ENCODE measurements at places on chromosomes 6 and 20.

- DNase-seq = no peak
Observed at GRCh38 chr20:4750381-4750780, 28.7 kb downstream of the PRND start.

DNA sequence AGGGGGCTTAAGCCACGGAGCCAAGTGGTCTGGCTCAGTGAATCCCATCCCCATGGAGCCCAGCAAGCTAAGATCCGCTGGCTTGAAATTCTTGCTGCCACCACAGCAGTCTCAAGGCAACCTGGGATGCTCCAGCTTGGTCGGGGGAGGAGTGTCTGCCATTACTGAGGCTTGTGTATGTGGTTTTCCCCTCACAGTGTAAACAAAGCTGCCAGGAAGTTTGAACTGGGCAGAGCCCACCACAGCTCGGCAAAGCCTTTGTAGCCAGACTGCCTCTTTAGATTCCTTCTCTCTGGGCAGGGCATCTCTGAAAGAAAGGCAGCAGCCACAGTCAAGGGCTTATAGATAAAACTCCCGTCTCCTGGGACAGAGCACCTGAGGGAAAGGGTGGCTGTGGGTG is 25.5 kb upstream of the IL20RA start:
- no peak for DNase-seq

DNA sequence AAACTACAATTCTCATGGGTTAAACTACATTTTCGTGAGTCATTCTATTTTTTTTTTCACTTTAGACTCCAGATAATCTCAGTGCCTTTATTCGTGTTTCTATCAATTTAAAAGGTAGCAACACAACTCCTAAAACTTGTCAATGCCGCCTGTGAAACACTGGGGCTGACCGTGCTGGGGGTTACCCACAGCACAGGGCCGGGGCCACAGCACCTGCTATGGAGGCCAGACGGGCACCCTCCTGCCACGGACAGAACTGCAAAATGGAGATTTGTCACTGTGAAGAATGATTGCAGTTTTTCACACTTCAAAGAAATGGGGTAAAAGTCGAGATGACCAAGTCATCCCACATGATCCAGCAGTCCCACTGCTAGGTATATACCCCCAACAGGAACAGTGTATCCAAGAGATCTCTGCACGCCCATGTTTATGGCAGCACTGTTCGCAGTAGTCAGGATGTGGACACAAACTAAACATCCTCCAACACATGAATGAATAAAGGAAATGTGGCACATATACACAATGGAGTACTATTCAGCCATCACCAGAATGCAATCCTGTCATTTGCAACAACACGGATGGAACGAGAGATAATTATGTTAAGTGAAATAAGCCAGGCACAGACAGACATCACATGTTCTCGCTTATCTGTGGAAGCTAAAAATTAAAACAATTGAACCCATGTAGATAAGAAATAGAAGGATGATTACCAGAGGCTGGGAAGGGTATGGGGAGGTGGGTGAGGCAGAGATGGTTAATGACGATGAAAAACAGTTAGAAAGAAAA is 290.1 kb downstream of the SMOC2 start:
- no peak for DNase-seq

DNA sequence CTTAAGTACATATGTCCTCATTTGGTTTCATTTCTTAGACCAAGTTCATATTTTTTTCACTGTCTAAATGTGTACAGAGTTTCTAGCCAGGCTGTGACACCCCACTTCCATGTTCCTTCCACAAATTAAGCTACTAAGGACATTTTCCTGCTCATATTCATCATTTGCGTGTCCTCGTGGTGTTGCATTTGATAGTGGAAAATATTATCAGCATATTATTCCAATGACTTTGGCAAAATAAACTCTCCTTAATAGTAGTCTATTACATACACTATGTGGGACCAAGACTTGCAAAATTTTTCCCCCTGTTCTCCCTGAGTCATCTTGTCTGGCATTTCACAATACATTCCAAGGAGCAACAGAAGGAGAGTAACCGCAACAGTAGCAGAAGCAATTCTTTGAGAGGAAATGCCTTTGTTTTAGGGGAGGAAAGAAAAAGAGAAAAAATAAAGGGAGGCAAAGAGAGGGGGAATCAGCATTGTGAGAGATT is 599.2 kb downstream of the COL12A1 start:
- no peak for DNase-seq

DNA sequence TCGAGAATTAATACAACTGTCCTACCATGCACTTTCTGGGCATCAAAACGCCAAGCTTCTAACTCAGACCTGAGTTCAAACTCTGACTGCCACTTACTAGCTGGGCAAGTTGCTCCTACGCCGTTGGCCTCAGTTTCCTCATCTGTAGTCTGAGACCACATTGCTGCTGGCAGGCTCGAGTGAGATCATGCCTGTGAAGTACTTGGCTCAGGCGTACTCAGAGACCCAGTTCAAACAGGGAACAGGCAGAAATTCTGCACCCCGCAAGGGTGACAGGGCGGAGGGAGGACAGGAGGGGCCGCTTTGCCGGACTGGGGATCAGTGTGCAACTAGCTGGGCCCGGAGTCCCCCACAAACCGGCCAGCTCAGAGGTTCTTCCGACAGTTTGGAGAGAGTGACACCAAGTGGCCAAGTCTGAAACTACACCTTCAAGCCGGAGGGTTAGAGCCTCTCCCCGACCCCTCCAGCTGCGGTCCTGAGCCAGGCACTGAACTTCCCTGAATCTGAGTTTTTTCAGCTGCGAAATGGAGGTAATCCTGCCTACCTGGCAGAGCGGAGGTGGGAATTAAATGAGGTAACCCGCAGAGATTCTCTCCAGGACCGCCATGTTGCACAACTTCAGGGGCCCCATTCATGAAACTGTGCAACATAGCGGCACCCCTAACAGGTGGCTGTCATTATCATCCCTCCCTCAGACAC is 46.0 kb upstream of the PTPN1 start:
- DNase-seq = peak; percentile 69

GRCh38 chr20:32761831-32762753 is at the start of gene DNMT3B:
DNMT3B (plus strand) TSS chr20:32762385; CDS start chr20:32780324, 17,939 bp downstream.
- peak; percentile 70 for DNase-seq

- DNase-seq = no peak
Observed at GRCh38 chr20:31330893-31331292, 22.5 kb upstream of the DEFB116 start.

DNA sequence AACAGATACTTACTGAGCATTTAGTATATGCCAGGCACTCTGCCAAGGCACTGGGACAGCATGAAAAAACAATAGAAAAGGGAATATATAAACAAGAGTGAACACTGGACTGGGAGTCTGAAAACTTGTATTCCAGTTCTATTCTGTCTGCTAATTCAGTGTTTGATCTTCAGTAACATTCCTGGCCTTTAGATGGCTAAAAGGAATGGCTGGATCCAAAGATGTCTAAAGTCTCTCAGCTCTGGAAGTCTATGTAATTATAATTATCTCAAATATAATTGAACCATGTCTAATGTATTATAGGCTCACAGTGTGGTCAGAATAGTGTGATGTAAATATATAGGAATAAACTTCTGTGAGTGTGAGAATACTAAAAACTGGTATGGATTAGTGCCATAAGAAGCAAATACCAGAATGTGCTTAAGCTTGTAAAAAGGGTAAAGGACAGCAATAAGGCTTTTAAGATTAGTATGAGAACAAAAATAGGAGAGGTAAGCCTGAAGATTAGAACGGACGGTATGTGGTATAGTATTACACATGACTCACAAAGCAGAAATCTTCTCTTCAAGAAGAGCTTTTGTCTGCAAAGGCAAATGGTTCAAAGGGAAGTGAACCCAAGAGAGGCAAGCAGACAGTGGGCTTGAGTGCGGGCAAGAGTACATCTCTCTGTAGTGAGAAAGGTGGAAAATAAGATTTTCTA is 68.5 kb downstream of the TMEM200A start:
- DNase-seq = no peak

DNA sequence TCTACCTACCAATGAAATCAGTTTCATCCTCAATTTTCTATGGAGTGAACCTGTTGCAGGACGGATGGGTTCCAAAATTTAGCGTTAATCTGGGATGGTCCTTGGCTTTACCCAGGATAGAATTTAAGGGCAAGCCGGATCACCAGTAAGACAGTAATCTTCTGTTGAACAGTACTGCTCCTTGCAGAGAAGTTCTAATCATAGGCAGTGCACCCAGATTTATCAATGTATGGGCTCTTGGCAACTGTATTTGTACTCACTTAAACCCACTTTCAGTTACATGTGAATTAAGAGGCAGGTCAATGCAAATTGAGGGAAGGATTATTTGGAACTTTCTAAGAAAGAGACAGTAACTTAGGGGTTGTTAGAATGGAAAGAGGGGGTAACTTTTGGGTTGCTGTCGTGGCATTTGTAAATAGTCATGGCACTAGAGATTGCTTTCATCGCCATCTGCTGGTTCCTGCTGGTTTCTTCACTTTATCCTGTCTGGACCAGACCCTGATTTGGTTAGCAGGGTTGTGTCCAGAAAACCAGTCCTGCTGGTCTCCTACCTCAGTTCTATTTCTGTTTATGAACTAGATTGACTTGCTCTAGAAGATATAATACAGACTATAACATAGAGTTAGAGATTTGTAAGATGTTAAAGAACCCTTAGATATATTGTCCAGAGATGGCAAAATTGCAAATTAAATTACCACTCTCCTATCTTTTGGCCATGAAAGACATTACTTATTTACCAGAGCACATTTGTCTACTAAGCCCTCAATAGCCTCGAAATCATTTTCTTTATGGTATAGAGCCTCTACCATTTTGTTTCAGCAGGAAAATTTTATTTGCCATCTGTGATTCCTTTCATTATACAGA is 646.3 kb downstream of the UTRN start:
- no peak for DNase-seq

- no peak for DNase-seq
Observed at GRCh38 chr6:27854421-27854820, 57.8 kb downstream of the OR2B2 start.

DNA sequence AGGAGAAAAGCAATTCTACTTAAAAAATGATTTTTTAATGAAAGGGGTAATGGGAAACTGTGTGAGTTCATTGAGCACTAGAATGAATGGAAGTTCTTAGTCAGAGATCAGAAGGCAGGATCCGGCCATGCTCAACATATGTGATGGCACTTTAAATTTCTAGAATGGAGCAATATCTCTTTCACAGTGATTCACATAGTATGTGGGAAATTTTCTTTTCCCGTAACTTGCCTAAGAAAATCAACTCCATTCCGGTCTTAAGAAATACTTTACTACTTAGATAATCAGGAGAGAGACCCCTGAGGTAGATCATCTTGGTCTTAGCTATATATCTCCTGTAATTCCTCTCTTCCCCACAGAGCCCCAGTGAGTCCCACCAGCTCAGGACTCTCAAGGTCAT is 131.8 kb downstream of the SCML4 start:
- no peak for DNase-seq

DNA sequence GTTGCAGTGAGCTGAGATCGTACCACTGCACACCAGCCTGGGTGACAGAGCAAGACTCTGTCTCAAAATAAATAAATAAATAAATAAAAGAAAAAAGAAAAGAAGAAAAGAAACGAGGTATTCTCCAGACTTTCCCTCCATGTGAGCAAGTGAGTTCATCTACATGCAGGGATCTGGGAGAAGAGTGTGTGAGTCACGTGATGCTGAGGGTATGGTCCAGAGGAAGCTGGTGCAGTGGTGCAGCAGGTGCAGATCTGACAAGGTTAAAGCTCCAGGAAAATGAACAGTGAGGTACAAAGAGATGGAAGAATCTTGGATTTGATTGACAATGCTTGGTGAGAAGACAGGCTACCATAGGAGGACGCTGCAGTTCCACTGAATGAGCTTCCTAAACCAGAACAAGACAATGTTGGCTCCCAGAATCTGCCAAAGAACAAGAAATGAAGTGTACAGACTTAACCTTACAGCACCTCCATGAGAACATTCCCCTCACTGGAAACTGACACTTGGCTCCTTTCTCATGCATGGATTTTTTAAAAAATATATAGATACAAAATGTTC is 79.5 kb upstream of the BTBD3 start:
- DNase-seq = no peak

GRCh38 chr6:102553214-102553613 is 1159.7 kb downstream of the GRIK2 start:
- no peak for DNase-seq

DNA sequence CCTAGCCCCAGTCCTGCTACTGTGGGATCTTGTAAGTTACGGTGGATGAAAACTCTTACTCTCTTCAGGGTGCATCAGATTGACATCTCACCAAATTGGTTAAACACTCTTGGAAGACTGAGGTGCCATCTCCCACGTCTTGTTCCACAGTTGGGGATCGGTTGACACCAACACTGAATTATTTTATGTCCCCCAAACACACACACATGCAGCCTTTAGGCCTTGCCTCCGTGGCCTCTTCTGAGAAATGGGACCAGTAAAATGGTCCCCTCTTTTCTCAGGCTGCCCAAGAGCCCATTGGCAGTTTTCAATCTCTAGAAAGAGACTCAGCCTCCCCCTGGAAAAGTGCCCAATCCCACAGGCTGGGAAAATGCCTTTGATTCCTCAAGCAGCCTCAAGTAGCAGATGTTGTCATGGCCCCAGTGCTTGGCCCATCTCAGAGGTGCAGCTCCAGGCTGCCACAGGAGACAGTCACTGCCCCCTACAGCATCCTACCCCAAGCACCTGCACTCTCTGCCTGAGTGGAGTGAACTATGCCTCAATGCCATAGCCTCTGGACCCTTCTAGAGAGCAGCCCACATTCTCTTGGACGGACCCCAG is 163.9 kb downstream of the ANKRD60 start:
- no peak for DNase-seq

DNA sequence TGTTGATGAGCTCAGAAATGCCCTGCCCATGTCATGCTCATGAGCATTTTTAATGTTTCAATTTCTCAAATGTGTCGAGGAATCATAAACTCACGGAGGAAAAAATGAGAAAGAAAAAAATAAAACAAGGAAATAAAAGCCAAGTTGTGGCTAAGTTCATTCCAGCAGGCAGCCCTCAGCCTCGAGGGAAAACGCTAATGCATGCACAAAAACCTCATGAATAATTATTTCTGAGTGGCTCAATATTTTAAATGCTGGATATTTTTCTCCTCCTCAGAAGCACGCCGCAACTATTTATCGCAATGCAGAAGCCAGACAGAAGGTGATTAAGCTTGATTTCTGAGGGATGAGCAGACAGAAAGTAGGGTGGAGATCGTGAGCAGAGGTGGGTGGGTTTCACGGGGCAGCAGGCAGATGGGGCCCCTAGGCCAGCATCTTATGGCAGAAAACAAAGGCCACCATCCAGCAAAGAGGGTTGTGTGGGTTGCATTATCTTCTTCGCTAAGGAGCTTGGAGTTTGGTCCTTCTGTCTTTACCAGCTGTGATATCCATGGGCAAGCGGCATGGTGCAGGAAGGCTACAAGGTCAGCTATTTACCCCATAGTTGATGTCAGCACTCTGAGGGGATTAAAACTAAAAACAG is 151.5 kb upstream of the LRFN2 start:
- no peak for DNase-seq

GRCh38 chr20:23390091-23390774 is 28.3 kb downstream of the GZF1 start:
- DNase-seq = no peak

Measured in CD4-positive, alpha-beta T cell treated with Interleukin-15 for 1 hour (primary cell).